ENCODE measurements at places on chromosomes 4 and X. TPM values are rescaled to one million over a fixed set of nuclear protein-coding genes. Genes with fewer than 3 reads are reported as not detected.

SOD3 gene
- total RNA-seq, result 510 TPM

AMBN gene
- not detected for total RNA-seq

GPR50 gene
- total RNA-seq, result not detected

TEX13B gene
- total RNA-seq, result not detected

SORCS2 gene
- 4.4 TPM for total RNA-seq

- no peak for ATAC-seq
Observed at GRCh38 chr4:146032234-146032860, 93.7 kb upstream of the ZNF827 start.

- no peak for ATAC-seq
Observed at GRCh38 chrX:115652221-115652620, 91.2 kb downstream of the PLS3 start.

DNA sequence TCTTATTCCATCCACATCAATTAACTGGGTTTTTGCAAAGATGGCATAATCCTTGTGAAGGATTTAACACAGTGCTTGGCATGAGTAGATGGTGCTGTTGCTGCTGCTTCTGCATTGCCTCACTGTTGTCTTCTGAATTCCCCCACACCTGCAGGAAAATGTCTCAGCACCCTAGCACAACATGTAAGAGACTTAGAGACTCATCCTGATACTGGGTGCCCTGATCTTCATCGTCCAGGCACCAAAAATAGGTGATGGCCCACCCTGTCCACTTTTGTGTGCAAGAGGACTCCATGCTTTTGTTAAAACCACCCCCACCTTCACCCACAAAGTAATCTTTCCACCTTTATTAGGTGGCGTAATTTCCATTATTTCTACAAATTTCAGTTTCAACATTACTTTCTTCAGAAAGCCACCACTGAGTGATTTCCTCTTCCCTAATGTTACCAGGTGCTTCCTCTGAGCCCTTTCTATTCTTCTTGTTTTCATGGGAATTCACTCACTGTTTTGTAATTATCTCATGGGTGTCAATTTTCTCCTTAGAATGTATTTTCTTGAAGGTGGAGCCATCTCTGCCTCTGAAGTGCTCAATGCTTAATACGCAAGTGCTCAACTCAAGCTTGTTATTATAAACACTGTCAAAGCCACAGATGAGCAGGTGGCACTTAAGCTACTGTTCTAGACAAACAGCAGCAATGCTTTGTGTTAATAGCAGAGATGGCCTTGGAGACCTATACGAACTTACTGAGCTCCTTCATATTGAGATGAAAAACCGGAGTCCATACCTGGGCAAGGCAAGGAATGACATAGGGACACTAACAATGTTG lies 89.5 kb downstream of the HS3ST1 start:
- ATAC-seq, result no peak

- ATAC-seq, result no peak
Observed at GRCh38 chr4:184427687-184428086, 46.7 kb downstream of the IRF2 start.

DNA sequence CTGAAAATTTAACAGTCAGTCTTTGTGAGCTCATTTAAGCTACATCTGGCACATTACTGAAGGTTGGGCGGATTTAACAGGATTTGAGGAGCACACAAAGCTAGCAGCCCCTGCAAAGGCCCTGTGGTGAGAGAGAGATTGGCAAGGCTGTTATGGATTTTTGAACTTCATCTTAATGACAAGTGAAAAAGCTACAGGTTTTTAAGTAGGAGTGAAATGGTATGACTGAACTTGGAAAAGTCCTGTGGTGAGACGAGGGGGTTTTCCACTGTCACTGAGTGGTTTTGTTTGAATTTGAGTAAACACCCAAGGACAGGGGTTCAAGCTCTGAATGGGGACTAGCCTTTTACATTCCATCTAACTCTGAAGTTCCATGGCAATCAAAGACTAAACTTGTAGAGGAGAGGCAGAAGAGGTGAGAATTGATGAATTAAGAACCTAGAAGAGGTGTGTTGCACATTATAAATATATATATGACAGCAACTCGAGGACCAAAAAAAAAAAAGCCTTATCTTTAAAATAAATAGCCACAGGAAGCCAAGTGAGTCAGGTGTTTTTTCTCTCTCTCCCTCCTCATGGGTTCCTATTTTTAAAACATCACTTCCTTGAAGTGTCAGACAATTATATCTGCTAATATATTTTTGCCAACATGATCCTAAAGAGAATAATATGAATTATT lies 47.8 kb upstream of the CLNK start:
- no peak for ATAC-seq

- no peak for ATAC-seq
Observed at GRCh38 chr4:80948995-80949394, 81.5 kb upstream of the BMP3 start.

DNA sequence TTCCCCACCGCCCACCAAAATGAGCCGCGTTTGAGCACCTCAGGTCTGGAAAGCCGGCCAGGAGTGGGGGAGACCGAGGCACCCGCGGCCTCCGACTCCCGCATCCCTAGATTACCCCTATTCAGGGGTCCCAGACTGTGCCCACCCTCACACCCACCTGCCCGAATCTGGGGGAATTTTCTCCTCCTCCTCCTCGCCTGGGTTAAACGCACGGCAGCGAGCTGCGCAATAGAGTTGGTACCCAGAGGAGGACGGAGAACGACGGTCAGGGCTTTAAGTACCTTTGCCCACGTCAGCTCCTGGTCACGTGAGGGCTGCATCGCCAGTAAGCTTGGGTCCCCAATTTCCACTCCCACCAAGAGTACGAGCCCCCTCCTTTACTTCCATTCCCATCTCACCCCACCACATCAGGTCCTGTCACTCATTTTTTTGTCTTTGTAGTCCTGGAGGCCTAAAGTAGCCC lies at the start of gene ARMCX2:
ARMCX2 (minus strand) TSS at position 250 of the 463 bp plus-strand sequence. CDS start 2,262 bp downstream, outside the sequence.
- ATAC-seq, result peak; percentile 75

DNA sequence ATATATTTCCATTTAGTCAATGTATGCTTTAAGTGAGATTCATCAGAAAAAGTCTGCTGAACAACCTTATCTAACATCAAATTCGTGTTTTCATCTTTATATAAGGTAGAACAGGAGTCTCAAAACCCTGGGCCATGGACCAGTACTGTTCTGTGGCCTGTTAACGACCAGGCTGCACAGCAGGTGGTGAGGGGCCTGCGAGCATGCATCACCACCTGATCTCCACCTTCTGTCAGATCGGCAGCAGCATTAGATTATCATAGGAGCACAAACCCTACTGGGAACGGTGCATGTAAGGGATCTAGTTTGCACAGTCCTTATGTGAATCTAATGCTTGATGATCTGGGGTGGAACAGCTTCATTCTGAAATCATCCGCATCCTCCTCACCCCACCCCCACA lies 3.2 kb downstream of the CTSO start:
- no peak for ATAC-seq

DNA sequence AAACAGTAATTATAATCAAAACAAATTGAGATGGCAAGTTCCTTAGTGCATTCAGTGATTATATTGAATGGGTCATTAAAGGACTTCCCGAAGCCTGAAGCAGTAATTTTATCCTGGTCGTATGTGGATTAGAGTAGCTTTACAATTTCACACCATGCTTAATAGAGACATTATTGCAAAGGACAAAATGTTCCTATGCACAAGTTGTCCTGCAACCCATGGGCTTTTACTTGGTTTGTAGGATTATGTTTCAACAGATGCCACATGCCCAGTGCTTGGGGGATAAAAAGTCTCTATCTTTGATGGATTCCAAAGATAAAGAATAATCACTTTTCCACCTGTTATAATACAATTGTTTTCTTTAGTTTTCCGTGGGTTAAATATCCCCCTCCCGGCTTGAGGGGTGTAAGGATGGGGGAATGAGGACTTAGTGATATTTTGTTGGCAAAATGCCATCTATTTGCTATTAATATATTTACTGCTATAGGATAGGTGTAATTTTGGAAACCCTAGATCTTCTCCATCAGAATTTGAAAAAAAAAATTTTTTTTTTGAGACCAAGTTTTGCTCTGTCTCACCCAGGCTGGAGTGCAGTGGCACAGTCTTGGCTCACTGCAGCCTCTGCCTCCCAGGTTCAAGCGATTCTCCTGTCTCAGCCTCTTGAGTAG lies 156.5 kb upstream of the ETNPPL start:
- ATAC-seq, result no peak

DNA sequence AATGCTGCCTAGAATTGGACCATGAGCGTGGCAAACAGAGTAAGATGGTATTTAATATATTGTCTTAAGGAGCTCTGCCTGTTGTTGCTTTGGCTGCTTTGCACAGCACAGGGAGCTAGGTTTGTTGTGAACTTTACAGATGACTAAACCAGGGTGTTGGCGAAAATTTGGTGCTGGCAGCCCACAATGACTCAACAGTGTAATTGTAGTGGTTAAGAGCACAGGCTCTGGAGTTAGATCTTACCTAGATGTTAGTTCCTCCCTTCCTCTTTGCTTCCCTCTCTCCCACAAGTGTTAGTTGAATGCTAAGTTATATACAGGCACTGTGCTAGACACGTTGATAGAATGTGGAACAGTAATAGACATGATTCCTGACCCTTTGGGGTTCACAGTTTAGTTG lies 128.9 kb upstream of the TRPC5 start:
- no peak for ATAC-seq

- ATAC-seq, result no peak
Observed at GRCh38 chr4:177596035-177596434, 153.8 kb upstream of the AGA start.

Measured in gastroesophageal sphincter (tissue), 4 donors.